ENCODE measurements at places on chromosomes 6 and 20.

DNA sequence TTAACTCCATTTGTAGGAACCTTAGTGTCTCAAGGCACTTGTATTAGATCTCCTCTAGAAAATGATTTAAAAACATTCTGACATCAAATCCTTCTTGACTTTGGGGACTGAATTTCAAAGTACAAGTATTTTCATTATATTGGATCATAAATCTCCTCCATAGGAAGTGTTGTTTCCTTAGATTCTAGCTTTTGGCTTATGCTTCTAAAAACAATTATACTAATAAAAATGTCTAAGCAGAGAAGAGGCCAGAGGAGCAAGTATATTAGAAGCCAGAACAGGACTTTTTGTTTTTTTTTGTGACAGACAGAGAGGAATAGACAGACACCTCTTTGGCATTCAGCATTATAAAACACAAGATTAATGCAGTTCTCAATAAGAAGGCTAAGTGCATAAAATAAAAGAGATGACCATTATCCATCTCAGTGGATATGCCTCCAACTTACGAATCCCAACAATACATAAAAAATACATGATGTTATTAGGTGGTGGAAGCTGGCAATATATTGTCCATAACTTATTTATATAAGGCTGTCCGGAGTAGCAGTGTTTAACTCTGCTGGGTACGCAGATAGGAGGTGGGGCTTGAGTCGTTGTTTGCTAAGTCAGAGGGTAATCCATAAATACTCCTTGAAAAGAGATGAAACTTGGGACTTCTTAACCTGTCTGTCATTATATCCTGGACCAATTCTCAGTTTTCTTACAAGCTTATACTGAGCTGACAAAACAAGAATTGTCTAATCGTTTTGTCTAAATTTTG lies 31.9 kb upstream of the NOX3 start:
- no peak for DNase-seq

- DNase-seq = peak; percentile 6
These were observed 11.9 kb downstream of the SLX4IP start for GRCh38 chr20:10447028-10447427.

- DNase-seq = no peak
These were observed 58.0 kb upstream of the ZNF831 start for GRCh38 chr20:59105581-59105980.

- DNase-seq = no peak
These were observed 13.8 kb downstream of the PCIF1 start for GRCh38 chr20:45948261-45948733.

- DNase-seq = no peak
These were observed 149.7 kb downstream of the PRL start for GRCh38 chr6:22146931-22147701.

DNA sequence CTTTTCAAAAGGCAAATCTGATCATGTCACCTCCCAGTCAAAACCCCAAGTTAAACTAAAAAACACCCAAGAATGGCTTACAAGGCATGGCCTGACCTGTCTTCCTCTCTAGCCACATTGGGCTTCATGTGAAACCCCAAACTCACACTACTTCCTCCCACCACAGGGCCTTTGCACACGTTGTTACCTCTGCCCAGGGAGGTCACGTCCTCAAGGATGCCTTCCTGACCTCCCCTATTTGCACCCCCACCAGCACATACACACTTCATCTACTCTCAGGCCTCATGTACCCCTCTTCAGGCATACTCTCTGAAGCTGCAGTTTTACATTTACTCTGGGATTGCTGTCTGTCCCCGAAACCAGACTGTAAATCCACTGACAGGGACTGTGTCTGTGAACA lies 6.1 kb downstream of the EZR start:
- no peak for DNase-seq

DNA sequence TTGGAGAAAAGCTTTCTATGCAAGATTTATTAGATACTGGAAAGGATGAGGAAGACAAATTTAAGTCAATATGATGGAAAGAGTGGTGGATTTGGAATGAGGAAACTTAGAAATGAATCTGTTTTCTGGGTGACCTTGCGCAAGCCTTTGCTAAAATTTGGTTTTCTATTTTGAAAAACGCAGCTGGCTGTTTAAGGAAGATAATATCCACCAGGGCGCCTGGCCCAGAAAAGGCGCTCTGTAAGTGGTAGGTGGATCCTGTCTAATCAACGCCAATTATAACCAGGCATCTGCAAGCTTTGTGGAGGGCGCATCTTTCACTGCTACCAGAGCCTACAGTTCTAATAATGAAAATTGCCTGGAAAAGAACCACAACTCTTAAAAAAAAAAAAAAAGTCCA lies 398 bp upstream of the SPATS1 start:
- DNase-seq = no peak

- DNase-seq = no peak
These were observed 58.2 kb upstream of the NAA20 start for GRCh38 chr20:19958928-19959327.

- DNase-seq = no peak
These were observed 315.1 kb downstream of the UBE3D start for GRCh38 chr6:82750556-82750955.

GRCh38 chr20:34561661-34562060 lies 3.1 kb downstream of the MAP1LC3A start:
- DNase-seq = no peak

- no peak for DNase-seq
These were observed 170.0 kb downstream of the FOXA2 start for GRCh38 chr20:22414305-22414742.

DNA sequence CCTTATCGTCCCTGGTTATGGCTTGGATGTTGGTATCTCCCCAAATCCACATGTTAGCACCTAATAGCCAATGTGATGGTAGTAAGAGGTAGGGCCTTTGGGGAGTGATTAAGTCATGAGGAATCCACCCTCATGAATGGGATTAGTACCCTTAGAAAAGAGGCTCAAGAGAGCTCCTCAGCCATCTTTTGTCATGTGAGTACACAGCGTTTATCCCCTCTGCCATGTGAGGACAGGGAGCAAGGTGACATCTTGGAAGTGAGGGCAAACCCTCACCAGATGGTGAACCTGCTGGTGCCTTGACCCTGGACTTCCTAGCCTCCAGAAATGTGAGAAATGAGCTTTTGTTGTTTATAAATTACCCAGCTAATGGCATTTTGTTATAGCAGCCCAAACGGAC lies 16.1 kb upstream of the SIRPB2 start:
- DNase-seq = no peak

DNA sequence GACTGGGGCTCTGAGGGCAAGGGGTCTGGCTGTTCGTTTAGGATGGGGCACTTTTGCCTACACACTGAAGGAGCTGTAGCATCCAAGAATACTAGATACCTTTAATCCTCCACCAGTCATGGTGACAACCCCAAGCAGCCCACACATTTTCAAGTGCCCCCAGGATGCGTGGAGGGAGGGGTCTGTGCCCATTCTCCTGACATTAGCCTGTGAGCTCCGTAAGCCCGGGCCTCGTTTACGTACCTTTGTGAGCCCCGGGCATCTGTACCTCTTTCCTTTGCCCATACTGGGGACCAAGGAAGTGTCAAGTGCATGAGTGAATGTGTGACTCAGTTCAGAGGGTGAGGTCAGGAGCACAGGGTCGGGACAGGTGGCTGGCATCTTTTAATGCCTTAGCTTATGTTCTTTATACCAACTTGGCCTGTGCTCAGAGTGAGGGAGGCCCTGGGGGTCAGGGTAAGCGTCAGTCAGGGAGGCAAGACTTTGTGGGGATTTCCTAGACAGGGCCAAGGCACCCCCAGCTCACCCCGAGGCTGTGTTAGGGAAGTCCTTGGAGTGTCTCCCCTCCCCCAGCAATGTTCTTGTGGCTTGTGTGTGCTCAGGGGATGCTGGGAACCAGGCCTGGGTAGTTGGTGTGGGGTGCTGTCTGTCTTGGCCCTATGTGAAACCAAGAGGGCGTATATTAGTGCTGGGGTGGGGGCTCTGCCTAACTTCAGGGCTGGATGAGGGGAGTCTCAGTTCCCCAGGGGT lies 12.9 kb downstream of the VEGFA start:
- no peak for DNase-seq

GRCh38 chr6:145015739-145016558 lies 719.4 kb downstream of the EPM2A start:
- DNase-seq = peak; percentile 15

GRCh38 chr6:137495703-137496336 lies 1.6 kb upstream of the OLIG3 start:
- DNase-seq = no peak

- DNase-seq = no peak
These were observed 64.9 kb downstream of the DLL1 start for GRCh38 chr6:170225852-170226417.

GRCh38 chr6:119552021-119552420 lies 202.5 kb upstream of the MAN1A1 start:
- no peak for DNase-seq

DNA sequence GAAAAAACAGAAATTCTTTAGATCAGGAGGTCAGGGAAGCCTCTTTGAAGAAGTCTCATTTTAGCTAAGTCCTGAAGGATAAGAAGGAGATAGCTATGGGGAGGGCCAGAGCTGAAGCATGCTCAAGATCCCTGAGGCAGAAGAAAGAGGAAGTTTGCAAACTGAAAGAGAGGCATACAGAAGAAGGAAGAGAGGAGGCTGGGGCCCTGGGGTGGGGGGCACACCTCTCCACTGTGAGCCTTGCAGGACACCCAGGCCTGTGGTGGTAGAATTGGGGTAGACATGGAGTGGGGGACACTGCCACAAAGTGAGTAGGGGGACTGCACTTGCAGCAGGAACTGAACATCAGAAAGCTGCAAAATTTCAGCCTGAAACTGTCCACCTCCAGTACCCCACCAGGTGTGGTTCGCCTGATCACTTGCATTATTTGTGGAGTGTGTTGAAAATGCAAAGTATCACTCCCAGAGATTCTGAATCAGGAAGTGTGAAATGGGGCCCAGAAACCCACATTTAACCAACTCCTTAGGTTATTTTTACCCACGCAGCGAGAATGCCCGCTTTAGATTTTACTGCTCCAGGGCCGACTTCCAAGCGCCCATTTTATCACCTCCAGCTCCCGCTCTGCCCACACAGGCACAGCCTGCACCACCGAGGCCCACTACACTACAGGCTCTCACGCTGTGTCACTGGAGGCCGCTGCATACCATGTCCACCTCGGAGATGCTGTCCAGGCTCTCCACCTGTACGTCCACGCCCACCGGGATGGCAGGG lies 44.0 kb downstream of the GABRR2 start:
- no peak for DNase-seq

GRCh38 chr20:8227293-8227692 lies 95.2 kb downstream of the PLCB1 start:
- no peak for DNase-seq

GRCh38 chr20:20713244-20713765 lies 861 bp upstream of the RALGAPA2 start:
- no peak for DNase-seq

DNA sequence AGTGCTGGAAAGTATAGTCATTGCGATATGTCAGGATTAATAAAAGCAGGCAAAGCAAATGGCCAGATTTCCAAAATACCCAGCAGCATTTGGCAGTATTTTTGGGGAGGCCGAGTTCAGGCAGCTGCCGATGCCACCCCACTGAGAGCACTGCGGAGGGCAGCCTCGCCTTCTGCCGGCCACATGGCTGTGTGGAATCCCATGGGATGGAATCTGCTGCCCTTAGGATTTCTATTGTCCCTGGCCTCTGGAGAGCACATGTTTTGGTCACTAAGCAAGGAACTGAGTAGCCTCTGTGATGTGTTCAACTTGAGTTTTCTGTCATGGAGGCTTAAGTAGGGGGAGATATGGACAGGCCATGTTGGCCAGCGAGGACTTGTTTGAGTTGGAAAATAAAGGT lies 123.0 kb downstream of the FARS2 start:
- no peak for DNase-seq

DNA sequence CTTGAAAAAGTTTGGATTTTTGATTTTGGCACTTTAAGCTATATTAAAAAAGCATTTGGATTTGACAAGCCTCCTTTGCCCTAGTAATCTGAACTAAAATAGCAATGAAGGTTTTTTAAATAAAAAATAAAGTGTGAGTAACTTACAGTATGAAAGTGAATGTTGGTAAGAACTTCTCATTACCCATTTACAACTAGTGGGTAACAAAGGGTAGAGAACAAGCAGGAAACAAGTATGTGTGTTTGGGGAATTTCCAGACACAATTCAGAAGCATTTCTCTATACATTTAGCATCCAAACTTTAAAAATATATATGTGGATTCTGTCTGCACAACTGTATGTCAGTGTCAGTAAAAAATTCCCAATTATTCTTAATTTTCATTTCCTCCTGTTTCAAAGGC lies 2.9 kb downstream of the TMEM30A start:
- no peak for DNase-seq

GRCh38 chr6:53824714-53825113 lies 29.9 kb downstream of the LRRC1 start:
- no peak for DNase-seq

GRCh38 chr6:1247056-1247455 lies 64.8 kb upstream of the FOXQ1 start:
- no peak for DNase-seq

DNA sequence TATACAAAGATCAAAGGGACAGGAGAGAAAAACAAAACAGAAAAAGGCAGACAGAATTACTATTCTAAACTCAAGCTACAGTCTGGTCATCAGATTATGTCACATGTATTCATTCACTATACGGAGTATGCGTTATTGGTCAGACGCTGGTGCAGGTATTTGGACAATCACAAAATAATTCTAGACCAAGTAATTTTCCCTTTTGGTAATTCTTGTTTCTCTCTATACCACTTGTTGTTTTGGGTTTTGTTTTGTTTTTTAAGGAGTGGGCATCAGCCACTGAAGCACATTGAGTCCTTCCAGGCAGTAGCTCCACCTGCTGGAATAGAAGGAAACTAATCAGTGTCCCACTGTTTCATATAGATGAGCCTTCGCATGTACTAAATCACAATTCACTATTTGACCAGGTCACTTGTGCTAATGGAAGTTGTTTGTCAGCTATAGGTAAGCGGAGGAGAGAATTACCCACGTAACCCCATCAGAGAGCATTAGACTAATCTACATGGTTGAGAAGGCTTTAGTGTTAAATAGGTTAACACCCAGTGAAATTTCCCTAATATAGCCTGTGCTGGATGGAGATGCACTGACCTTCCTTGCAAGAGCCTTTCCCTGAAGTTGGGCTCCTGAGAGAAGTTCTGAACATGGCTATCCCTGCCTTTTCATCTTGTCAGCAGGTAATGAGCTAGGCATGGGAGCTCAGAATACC lies 77.9 kb downstream of the TNFAIP3 start:
- DNase-seq = no peak

DNA sequence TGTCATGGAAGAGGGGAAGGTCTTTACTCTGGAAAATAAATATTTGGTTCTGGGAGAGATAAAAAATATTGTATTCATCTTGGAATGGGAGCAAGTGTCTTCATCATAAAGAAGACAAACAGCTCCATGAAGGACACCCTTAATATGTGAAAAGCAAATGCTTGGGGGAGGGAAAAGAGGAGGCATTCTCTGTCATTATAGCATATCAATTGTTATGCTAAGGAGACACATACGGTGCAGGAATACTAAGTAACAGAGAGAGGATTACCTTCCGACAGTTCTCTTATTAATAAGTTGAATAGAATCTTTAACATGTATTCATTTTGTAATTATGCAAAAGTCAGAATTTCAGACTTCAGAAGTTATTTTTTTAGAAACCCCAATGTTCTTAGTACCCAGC lies 634.4 kb downstream of the UTRN start:
- no peak for DNase-seq

Measured in stimulated activated CD8-positive, alpha-beta memory T cell treated with anti-CD3 and anti-CD28 coated beads, Interleukin-2, amount 100 ng/mL, for 48 hours (primary cell).